ENCODE measurements at places on chromosomes 16 and 17. TPM values are rescaled to one million over a fixed set of nuclear protein-coding genes. Genes with fewer than 3 reads are reported as not detected.

The ERBB2 gene
- 69.9 TPM for total RNA-seq

The CSH1 gene
- total RNA-seq = not detected

The CYLD gene
- 26.7 TPM for total RNA-seq

The MYL4 gene
- not detected for total RNA-seq

The PHOSPHO1 gene
- total RNA-seq = not detected

The ST6GALNAC1 gene
- not detected for total RNA-seq

GRCh38 chr17:17692353-17693252, 11.3 kb downstream of the RAI1 start:
- DNase-seq = no peak
- H3K4me1 ChIP-seq = peaks cover 74% of the 10 kb centered on the region

GRCh38 chr16:24440306-24440705, 99.1 kb upstream of the RBBP6 start:
- no peaks in the 10 kb centered on the region for H3K36me3 ChIP-seq
- no peaks in the 10 kb centered on the region for H3K4me1 ChIP-seq
- no peak overlapping the region for H3K4me3 ChIP-seq
- no peaks in the 10 kb centered on the region for H3K27me3 ChIP-seq
- DNase-seq = no peak

- no peak overlapping the region for H3K27ac ChIP-seq
- H3K36me3 ChIP-seq = no peaks in the 10 kb centered on the region
- no peak for DNase-seq
Measured at GRCh38 chr16:46690281-46691178, 1.1 kb downstream of the ORC6 start.

- H3K27ac ChIP-seq = no peak overlapping the region
- H3K36me3 ChIP-seq = no peaks in the 10 kb centered on the region
- H3K27me3 ChIP-seq = peaks cover 20% of the 10 kb centered on the region
- H3K4me3 ChIP-seq = no peak overlapping the region
Measured at GRCh38 chr17:79865351-79866210, 26.3 kb upstream of the CBX4 start.

GRCh38 chr17:49703557-49704277, 4.0 kb downstream of the SLC35B1 start:
- DNase-seq = no peak
- H3K27ac ChIP-seq = no peak overlapping the region
- no peaks in the 10 kb centered on the region for H3K27me3 ChIP-seq
- H3K4me3 ChIP-seq = no peak overlapping the region
- H3K4me1 ChIP-seq = peaks cover 13% of the 10 kb centered on the region
- peaks cover 32% of the 10 kb centered on the region for H3K36me3 ChIP-seq

- no peaks in the 10 kb centered on the region for H3K4me1 ChIP-seq
- H3K27ac ChIP-seq = no peak overlapping the region
- DNase-seq = peak; percentile 38
- peaks cover 2% of the 10 kb centered on the region for H3K36me3 ChIP-seq
- peaks cover 26% of the 10 kb centered on the region for H3K27me3 ChIP-seq
Measured at GRCh38 chr17:62933501-62934385, 32.3 kb upstream of the TANC2 start.

DNA sequence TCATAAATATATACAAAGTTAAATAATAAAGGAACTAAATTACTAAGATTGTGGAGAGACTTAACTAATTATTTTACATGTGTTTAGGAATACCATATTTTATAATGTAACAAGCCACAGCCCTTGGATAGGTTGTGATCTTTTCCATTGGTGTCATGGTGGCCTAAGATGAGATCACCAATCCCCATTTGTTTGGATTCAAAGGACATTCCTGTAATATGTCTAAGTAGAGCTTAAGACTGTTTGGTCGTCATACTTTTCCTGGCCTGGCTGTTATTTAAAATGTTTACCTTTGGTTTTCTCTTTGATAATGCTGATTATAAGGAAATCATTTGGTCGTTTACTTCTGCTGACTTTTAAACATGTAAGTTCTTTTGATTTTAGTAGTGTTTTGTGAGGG, 118.1 kb downstream of the NLK start:
- H3K4me3 ChIP-seq = no peak overlapping the region
- no peaks in the 10 kb centered on the region for H3K4me1 ChIP-seq
- peaks cover 9% of the 10 kb centered on the region for H3K36me3 ChIP-seq
- H3K27ac ChIP-seq = no peak overlapping the region

DNA sequence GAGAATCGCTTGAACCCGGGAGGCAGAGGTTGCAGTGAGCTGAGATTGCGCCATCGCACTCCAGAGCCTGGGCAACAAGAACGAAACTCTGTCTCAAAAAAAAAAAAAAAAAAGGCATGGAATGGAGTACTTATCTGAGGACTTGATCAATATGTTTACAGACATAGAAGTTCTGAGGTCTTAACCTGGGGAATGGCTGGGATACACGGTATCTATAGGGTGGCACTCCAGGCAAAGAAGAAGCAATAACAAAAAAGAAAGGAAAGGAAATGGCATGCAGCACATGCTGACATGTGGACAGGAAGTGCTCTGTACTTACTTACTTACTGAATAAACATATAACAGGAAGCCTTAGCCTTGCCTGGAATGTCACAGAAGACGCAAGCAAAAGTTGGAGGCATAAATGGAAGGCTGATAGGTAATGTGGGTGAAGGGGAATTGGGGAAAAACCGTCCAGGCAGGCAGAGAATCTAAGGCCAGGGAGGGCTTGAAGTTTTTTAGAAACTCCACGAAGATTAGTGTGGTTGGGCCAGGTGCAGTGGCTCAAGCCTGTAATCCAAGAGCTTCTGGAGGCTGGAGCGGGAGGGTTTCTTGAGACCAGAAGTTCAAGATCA, 10.1 kb upstream of the SPOP start:
- H3K4me1 ChIP-seq = peaks cover 16% of the 10 kb centered on the region
- H3K27ac ChIP-seq = peak overlapping the region; percentile 78
- no peaks in the 10 kb centered on the region for H3K36me3 ChIP-seq
- H3K4me3 ChIP-seq = no peak overlapping the region
